ENCODE measurements at places on chromosomes 11 and 22.

- DNase-seq: no peak
These were observed 5.3 kb upstream of the CHADL start for GRCh38 chr22:41245917-41246499.

DNA sequence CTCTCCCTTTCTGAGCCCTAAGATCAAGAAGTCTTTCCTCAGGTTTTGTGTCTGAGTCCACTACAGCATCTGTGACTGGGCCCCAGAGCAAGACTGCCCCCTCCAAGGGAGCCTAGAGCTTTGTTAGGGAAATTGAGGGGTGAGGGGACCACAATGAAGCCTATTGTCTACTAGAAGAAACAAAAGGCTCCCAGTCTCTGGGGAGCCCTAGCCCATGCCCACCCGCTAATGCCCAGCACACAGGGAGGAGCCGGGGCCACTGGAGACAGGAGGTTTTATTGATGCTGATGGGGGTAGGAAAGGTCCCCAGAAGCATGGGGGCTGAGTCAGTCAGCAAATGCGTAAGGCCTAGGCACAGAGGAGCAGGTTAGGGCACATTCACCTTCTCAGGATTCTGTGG lies 14.0 kb downstream of the RHOG start:
- no peak for DNase-seq

GRCh38 chr11:29231991-29232390 lies 784.8 kb downstream of the KCNA4 start:
- DNase-seq: no peak

- no peak for DNase-seq
These were observed 59.8 kb downstream of the APOL5 start for GRCh38 chr22:35777335-35777975.

GRCh38 chr22:50177537-50178470 lies 7.3 kb downstream of the PANX2 start:
- no peak for DNase-seq

- DNase-seq: peak; percentile 64
These were observed 617 bp downstream of the CSKMT start for GRCh38 chr11:62665599-62666258.

- no peak for DNase-seq
These were observed 77.6 kb downstream of the ENTHD1 start for GRCh38 chr22:39815932-39816331.

- DNase-seq: no peak
These were observed 861.8 kb downstream of the LRRC4C start for GRCh38 chr11:40597546-40598113.

DNA sequence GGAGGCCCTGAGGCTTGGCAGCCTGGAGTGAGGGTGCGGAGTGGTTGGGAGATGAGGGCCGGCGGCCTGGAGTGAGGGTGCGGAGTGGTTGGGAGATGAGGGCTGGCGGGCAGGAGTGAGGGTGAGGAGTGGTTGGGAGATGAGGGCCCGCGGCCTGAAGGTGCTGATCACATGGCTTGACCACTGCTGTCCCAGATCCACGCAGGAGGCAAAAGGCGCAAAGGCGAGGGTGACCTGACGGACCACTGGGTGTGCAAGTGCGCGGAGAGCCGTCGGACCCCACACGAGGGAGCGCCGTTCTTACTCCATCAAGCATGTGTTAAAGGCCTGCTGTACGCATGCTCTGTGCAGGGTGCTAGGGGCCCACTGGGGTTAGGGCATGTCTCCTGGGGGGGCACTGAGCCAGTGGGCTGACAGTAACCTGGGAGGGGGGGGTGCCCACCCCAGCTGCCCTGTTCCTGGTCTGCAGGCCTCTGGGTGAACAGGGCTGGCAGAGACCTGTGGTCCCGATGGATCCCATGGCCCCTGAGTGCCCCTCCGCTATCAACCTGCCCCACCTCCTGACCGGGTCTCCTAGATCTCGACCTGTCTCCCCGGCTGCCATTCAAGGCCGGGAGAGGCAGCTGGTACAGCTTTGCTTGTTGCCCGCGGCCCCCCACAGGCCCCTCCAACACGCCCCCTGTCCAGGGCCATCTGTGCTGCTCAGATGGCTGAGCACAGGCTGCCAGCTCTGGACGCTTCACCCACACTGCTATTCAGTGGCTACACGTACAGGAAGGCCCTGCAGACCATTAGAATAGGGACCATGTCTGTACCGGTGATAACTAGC lies 21.1 kb downstream of the MRGPRD start:
- DNase-seq: no peak

- DNase-seq: no peak
These were observed 278.7 kb upstream of the LARGE1 start for GRCh38 chr22:34198976-34199375.

DNA sequence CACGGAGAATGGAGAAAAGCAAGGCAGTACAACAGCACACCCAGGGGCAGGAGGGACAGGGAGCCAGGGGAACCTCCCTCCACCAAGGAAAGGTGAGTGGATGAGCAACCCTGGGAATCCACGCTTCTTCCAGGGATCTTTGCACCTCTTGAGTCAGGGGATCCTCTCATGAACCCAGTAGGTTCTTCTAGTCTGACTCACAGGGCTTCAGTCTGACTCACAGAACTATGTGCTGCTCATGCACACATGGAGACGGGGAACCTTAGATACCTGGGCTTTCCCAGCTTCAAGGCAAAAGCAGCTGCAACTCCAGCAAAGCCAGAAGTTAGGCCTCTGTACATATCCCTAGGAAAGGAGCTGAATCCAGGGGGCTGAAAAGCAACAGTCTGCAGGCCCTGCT lies 1021.4 kb upstream of the TENM4 start:
- no peak for DNase-seq

GRCh38 chr22:20805972-20806471 lies 32.1 kb downstream of the SERPIND1 start:
- no peak for DNase-seq

- DNase-seq: peak; percentile 38
These were observed 18.1 kb downstream of the POLA2 start for GRCh38 chr11:65279741-65280440.

DNA sequence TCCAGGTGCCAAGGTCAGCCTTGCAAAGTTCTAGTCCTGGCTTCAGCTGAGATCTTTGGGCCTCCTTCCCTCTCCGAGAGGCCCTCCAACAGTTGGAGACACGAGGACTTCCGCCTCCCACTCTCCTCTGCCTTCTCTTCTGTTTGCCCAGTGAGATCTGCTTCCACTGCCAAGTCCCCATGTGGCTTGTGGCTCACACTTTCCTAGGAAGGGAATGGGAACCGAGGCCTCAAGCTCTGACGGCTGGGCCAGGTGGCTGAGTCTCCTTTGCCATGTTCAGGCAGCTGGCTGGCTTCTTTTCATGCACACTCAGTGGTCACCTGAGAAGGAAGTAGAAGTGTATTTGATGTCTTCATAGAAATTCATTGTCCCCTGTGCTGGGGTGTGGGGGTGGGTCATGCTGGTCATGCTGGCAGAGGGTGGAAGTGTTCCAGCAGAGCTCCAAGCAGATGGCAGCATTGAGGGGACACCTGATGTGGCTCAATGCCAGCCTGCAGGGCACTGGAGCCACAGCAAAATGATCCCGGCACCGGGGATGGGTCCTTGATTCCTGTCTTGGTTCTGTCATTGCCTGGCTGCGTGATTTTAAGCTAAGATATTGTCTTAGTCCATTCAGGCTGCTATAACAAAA lies 130.4 kb downstream of the ADAMTS15 start:
- DNase-seq: no peak

DNA sequence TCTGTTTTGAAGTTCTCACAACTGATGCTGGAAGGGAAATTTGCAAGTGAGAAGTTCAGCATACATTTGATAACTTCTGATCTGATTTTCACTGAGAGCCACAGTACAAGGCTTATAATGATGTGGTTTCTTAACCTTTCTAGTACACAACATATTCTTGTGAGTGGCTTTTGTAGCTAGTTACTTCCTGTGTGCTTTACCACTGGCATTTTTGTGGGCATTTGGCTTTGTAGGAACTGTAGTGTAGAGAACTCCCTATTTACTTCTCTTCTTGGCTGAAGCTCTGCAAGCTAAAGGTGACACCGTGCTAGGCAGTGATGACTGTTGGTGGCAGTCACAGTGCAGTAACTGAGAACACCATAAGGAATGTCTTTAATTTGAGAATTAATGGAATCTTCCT lies 14.9 kb downstream of the USP47 start:
- no peak for DNase-seq

DNA sequence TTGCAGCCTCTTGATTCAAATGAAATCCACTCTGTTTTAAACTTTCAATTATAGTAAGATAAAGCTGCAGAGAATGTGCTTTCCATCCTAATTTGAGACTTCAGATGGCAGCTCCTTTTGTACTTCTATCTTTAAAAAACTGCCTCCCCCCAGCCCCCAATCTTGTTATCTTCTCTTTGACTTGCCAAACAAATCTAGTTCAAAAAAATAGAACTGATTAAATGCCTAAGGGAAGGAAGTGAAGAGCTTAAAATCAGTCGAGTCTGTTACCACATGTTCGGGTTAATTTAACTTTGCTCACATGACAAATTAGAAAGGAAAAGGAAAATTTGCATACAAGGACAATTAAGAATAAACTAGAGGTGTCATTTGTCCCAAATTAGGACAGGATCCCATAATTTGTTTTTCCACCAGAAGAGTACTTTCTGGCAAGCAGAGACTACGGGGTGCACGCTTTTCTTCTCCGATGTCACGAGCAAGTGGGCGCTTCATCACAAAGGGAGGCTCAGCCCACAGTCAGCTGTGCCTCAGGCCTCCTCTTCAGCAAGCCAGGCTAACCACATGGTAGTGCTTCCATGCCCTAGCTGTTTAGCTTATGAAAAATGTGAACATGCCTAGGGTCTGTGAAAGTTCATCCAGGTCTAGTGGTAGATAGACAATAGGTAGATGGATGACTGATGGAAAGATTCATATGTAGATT lies 69.0 kb upstream of the LDLRAD3 start:
- DNase-seq: no peak

DNA sequence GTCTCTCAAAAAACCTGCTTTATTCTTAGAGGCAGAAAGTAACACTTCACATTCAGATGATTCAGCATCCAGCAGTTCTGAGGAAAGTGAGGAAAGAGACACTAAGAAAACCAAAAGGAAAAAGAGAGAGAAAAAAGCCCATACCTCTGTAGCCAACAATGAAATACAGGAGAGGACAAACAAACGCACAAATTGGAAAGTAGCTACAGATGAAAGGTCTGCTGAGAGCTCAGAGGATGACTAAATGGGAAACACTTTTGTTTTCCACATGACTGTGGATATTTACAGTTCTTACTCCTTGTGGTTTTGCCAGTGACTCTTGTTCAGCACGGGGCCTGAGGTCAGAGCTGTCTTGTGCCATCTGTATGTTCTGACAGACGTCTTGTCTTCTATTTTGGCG lies 3.8 kb downstream of the TIMM8B start:
- DNase-seq: no peak

GRCh38 chr11:69877235-69877634 lies 58.0 kb upstream of the FGF3 start:
- DNase-seq: no peak

GRCh38 chr11:20610825-20611224 lies 11.4 kb downstream of the SLC6A5 start:
- DNase-seq: no peak

- DNase-seq: no peak
These were observed 6.5 kb downstream of the FZD4 start for GRCh38 chr11:86948733-86949132.

DNA sequence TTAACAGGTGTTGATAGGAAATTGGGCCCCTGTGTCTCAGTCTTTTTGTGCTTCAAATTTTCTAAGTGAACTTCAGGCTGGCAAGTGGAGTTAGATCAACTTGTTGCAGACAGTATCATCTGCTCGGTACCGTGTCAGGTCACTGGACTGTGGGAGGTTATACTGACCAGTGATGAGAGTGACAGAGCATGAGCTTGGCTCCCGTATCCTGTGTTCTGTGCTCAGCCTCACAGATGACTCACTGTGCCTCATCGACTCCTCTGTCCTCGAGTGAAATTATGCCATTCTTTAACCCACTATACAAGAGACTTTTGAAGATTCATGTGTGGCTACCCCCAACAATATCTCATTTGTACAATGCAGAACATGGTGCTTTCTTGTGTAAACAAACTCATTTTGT lies 7.9 kb downstream of the GRAP2 start:
- DNase-seq: no peak

DNA sequence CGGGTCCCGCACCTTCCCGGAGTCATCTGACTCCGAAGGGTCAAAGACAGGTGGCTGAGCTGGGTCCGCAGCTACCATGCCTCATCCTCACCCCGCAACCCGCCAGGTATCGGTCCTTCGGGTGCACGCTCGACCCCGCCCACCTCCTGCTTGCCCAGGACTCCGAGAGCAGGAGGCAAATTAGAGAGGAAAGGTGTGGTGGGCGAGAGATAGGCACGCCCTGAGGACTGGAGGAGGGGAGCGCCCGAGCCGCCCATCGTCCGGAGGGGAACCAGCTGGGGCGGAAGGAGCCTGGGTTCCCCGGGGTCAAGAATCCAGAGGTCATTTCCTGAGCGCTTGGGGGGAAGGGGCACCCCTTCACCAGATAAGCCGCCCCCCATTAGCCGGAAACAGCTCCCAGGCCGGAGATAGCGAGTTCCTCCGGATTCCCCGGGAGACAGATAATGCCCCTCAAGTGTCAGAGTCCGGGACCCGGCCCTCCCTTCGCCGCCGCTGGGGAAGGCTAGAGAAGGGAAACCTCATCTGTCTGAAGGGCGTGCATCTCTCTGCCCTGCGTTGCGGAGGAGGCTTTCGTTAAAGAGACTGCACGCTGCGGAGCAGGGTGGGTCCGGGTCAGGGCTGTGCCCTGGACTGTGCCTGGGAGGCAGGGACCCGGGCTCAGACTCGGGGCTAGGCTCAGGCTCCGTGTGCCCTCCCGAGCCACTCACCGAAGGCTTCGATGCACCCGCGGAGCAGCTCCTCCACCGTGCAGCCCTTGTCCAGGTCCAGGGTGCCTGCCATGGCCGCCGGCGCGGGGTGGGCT lies 1.7 kb downstream of the RASGRP2 start:
- DNase-seq: no peak

DNA sequence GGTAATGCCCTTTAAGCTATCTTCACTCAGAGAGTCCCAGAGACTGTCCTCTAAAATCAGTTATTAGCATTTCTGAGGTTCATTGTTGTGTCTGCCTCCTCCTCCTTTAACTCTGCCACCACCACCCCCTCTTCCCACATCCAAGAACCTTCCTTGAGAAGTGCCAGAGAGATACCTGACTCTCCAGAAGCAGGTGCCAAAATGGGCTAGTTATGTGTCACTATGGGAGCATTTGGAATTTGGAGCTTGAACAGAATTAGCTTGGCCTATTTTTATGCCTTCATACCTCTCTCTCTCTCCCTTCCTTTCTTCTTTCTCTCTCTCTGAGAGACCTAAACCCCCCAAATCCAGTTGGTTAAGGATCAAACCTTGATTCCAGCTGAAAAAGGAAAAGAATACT lies 75.9 kb downstream of the AMOTL1 start:
- no peak for DNase-seq

GRCh38 chr11:117420143-117420485 lies 92.5 kb downstream of the CEP164 start:
- DNase-seq: no peak

DNA sequence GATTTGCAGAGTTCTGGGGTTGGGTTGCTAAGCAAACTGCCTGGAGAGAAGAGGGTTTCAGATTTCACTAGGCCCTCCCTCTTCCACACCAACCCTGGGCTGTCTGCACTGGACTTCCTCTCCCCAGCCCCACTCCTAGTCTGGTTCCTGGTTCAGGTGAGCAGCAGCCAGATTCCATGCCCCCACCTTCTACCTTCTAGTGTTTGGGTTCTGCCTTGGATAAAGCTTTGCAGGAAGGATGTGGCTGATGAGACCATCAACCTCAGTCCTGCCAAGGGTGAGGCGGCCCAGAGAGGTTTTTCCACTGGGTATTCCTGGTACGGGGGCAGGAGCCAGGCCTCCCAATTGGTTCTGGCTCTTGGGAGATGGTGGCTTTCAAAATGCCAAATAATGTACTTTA lies 68.3 kb downstream of the BCR start:
- no peak for DNase-seq
